ENCODE measurements at places on chromosomes 7 and 10.

DNA sequence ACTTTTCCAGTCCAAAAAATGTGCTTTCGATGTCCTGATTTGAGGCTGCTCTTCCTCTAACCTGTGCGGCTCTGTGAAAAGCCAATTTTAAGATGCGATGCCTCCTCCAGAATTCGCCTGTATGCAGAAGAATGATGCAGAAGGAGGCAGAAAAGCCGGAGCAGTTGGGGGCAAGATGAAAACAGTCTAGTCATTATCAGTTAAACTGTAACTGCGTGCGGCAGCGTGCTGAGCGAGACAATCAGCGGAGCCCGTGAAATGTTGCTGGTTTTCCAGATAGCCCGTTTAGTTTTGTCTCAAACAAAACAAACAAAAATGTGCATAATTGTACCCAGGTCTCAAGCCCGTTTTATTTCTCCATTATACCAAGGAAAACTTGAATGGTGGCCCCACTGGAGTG, 137.0 kb upstream of the FGFR2 start:
- DNase-seq: no peak

- no peak for DNase-seq
Measured at GRCh38 chr10:15245530-15245929, 77.0 kb upstream of the NMT2 start.

DNA sequence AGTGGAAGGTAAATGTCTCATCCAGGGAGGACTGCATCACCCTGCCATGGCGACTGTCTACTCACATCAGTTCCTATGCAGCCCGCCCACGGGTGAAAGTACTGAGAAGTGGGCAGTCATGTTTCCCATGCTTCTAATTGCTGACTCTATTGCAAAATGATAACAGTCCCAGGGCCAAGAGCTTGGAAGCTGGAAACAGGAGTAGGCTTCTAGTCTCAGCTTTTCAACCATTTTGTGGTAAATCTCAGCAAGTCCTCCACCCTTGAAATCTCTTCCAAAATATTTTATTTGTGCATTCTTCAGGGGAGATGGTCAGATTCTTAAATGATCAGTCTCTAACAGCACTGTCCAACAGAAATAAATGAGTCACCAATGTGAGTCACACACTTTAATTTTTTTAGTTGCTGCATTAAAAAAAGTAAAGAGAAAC, 48.1 kb upstream of the TARP start:
- peak; percentile 84 for DNase-seq

- DNase-seq: no peak
Measured at GRCh38 chr7:25399000-25399750, 170.9 kb upstream of the NPVF start.

DNA sequence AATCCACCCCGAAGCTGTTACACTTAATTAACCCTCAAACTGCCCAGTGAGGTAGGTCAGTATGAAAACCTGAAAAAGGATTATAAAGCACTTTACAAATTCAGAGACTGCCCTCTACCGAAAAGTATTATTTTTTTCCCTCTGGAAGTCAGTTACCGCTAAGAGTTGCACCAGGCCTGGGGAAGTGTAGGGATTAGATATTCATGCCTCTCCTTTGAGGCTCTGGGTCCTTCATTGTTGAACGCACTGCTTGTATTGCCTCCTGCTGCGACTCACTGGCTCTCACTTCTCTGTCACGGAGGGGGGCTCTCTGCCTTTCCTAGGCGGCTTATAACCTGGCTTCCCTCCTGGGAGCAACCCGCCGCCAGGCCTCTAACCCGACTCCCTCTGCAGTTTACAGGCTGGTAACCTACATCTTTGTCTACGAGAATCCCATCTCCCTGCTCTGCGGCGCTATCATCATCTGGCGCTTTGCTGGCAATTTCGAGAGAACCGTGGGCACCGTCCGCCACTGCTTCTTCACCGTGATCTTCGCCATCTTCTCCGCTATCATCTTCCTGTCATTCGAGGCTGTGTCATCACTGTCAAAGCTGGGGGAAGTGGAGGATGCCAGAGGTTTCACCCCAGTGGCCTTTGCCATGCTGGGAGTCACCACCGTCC, 2.7 kb downstream of the RHBDD2 start:
- DNase-seq: peak; percentile 57

- DNase-seq: no peak
Measured at GRCh38 chr7:868189-868486, 8.2 kb upstream of the GET4 start.

- peak; percentile 81 for DNase-seq
Measured at GRCh38 chr7:42238709-42239366, 1.8 kb upstream of the GLI3 start.

- no peak for DNase-seq
Measured at GRCh38 chr10:103802637-103803353, 52.6 kb downstream of the SH3PXD2A start.

DNA sequence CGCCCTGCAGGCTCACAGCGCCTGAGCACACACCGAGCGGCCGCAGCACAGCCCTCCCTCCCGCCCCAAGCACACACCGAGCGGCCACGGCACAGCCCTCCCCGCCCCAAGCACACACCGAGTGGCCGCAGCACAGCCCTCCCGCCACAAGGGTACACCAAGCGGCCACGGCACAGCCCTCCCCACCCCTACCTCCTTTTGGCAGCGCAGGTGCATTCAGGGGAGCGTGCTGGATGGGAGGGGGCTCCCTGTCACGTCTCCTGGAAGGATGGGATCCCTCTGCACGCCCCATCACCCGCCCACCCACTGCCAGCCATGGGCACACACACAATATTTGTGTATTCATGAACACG, 482.6 kb downstream of the DNAJB6 start:
- no peak for DNase-seq

DNA sequence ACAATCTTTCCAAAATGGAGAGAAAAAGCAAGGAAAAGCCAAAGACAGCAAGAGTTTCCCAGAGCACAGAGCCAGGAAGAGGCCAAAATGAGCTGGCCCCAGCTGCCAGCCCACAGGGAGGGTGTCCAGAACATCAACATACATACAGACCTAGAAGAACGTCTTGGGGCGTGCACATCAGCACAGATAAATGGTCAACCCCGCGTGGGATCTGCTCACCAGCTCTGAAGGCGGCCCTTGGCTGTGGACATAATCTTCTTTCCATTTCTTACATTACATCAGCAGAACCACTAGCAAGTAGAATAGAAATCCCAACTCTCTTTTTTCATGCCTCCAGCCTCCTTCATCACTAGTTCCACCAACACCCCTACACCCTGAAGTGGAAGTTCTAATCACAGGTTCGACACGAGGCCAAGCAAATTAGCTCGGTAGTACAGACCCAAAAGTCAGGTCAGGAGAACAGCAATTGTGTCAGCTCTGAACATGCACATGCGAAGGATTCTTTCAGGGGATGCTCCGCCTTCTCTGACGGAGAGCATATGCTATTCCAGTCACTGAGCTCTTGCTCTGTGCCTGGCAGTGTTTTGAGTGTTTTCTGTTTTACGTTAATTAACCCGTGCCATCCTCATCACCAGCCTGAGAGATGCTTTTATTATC, 16.4 kb downstream of the SH3PXD2A start:
- DNase-seq: no peak

GRCh38 chr10:98106531-98106930, 27.9 kb upstream of the R3HCC1L start:
- DNase-seq: no peak

DNA sequence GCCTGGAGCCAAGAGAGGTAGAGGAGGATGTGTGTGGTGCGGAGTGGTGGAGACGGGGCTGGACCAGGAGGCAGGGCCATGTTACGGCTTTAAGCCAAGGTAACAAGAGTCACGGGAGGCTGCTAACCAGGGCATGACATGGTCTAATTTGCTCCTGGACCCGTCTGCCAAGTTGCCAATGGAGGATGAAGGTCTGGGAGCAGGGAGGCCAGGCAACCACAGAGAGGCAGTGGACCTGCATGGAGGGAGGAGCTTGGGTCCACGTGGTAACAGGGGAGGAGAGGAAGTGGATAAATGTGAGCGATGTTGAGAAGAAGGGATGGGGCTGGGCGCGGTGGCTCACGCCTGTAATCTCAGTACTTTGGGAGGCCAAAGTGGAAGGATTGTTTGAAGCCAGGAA, 31.0 kb downstream of the SRRM3 start:
- DNase-seq: no peak

GRCh38 chr7:153404124-153404523, 644.6 kb downstream of the ACTR3B start:
- DNase-seq: no peak

DNA sequence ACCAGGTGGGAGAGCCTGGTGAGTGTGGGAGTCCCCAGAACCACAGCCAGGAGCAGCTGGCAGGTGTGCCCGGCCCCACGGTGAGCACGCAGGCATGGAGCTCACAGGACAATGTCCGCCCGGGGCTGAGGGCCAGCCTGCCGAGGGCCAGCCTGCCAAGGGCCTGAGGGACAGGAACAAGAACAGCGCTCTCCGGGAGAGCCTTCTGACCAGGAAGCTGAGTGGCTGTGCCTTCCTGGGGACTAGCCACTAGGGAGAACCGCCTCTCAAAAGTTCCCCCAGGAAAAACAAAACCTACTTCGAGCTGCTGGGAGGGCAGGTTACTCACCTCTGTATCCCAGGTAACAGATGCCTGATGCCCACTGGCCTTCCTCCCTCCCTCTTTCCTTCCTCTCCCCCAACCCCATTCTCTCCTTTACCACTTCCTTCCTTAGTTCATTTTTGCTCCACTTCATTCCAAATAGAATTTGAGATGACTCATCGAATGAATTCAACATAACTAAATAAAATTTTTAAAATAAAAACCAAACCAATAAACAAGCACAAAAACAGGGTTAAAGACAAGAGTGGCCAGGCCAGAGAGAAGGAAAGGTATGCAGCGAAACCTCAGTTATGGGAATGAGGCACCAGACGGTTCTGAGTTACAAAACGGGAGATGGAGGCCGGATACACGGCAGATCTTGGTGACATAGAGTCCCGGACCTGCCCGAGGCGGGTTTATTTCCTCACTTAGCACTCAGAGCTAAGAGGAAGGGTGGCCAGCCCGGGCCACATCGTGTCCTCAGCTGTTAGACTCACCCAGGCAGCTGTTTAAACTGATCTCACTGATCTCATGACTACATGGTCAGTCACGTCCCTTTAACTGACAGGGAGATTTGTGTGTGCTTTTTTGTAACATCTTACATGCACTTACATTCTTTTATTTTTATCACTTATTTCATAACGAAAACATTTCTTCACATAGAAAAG, 128.5 kb downstream of the TNS3 start:
- DNase-seq: peak; percentile 93

DNA sequence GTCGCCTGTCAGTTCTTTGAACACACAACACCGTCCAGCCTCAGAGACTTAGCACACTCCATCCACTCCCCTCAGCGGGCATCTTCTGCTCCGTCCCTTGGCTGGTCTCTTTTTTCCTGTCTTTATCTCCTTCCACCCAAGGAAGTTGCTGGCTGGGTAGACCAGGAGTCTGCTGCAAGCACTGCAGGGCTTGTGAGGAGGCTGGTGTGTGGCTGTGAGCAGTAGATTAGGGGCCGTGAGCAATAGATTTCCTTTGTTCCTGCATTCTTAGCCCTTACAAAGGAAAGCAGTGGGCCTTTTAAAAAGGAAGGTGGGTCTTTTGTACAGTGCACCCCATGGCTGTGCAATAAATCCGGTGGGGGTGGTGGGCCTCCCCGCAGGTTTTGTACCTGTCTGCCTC, 100.3 kb upstream of the BTBD16 start:
- DNase-seq: no peak

DNA sequence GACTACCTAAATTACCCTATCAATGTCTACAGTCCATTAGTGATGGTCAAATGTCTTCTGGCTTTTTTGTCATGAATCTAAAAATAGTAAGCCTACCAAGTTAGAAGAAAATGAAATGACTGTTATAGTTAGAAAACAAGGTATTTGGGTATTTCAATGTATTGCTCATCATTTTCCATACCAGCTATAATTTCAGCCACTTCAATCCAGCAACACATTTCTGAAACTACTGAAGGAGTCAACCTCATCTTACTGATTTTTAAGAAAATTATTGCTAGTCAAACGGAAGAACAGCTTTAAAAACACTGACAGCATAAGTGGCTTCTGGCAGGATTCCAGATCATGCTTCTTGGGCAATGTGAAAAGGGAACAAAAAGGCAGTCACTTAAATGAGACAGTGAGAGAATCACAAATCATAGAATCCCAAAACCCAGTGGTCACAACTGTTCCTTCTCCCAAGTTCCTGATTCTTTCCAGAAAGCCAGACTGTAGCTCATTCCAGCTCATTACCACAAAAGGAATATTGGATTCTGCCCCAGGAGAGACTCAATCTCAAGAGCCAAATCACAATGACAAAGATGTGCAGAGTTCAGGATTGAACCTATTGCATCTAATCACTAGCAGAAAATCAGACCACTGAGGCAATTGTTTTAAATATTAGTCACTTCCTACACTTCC, 61.2 kb upstream of the LRRN3 start:
- peak; percentile 38 for DNase-seq

DNA sequence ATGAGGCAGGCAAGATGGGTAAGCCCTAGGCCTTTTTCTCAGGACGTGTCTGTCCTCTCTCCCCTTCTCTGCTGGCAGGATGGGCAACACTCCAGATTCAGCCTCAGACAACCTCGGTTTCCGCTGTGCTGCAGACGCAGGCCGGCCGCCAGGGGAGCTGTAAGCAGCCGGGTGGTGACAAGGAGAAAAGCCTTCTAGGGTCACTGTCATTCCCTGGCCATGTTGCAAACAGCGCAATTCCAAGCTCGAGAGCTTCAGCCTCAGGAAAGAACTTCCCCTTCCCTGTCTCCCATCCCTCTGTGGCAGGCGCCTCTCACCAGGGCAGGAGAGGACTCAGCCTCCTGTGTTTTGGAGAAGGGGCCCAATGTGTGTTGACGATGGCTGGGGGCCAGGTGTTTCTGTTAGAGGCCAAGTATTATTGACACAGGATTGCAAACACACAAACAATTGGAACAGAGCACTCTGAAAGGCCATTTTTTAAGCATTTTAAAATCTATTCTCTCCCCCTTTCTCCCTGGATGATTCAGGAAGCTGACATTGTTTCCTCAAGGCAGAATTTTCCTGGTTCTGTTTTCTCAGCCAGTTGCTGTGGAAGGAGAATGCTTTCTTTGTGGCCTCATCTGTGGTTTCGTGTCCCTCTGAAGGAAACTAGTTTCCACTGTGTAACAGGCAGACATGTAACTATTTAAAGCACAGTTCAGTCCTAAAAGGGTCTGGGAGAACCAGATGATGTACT, 13.1 kb downstream of the PHKG1 start:
- peak; percentile 86 for DNase-seq

GRCh38 chr10:132536241-132536876, 1.2 kb upstream of the INPP5A start:
- no peak for DNase-seq

GRCh38 chr10:101769541-101770180, 6.3 kb downstream of the FGF8 start:
- no peak for DNase-seq

Measured in adipocyte (in vitro differentiated cells).